ENCODE measurements at places on chromosomes 11 and 22.

DNA sequence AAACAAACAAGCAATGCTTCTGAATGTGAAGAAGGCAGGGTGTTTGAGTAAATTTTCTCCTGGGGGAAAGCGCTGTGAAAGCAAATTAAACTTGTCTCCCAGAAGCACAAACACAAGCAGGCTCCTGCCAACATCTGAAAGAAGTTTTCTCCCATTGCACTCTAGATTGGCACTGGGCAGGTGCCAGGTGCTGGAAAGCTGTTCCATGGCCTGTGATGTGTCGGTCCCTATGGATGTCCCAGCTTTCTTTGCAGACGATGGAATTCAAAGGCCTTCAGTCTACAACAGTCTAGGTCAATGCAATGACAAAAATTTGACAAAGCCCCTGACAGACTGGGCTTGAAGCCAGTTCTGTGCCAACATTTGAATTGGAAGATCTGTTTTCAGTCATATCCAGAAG lies 246.1 kb upstream of the NARS2 start:
- no peak for DNase-seq

GRCh38 chr11:66951927-66952337 lies 6.3 kb downstream of the PC start:
- no peak for DNase-seq

- no peak for DNase-seq
These were observed 813.7 kb upstream of the CNTN5 start for GRCh38 chr11:98207086-98207485.

DNA sequence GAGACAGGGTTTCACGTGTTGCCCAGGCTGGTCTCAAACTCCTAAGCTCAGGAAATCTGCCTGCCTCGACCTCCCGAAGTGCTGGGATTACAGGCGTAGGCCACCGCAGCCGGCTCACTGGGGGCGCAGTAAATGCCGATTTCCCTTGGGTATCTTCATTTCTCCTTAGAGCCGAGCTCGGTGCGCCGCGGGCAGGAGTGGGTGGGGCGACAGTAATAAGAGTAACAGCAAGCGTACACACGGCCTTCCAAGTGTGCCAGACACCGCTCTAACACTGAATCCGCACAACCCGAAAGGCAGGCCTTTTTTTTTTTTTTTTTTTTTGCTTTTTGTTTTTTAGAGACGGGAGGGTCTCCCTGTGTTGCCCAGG lies 500 bp upstream of the ADSL start:
- DNase-seq = peak; percentile 62

DNA sequence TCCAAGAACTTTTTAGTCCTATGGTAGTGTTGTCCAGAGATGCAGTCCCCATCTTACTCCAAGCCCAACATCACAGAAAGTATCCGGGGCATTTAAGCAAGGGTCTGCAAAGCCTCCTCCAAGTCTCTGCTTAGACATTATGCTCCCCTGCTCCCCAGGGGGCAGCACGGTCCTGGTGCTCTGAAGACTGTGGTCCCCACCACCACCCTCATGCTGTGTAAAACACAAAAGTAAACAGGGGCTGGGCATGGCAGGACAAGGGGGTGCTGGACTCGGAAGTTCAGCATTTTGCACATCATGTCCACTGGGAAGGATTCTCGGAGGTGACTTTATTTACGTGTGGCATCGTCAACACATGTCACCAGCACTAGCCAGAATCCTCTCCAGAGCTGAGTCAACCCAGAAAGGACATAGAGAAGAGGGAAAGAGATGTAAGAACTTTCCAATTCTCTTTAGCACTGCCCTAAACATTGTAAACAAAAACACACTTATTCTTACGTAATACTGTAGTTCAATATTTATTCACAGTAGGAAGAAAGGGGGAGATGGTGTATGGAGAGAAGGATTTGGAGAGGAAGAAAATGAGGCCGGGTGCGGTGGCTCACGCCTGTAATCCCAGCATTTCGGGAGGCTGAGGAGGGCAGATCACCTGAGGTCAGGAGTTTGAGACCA lies 37.7 kb downstream of the TCIRG1 start:
- DNase-seq = no peak

DNA sequence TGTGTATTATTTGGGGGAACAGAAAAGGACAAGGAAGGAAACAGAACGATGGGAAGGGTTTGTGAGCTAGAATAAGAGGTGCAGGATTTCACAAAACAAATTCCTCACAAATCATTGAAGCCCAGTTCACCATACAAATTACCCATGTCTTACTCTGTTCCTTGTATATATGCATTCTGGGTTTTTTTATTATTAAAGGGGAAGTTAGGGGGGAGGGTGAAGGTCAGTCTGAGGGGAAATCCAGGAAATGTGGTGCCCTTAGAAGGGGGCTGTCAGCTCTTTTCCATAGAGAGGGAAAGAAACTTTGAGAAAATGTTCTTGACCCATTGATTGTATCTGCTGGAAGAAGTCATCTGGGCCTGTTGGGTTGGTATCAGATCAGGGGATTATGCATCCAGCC lies 90.8 kb downstream of the RNF169 start:
- DNase-seq = no peak

DNA sequence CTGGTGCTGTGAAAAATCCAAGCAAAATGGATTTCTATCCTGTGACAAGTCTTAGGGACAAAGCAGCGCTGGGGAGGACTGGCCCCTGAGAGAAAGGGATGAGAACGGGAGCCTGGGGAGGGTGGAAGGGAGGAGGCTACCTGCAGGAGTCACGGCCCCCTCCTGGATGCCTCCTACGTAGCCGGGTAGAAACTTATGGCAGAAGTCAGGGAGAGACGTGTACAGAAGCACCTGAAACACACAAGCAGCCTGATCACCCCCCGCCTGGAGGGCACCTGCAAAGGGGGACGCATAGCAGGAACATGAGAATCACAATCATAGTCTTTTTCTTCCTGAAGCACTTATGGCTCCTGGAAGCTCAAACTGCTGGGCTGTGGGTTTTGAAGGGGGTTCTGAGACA lies 6.1 kb downstream of the DHCR7 start:
- no peak for DNase-seq

- DNase-seq = peak; percentile 80
These were observed 27.3 kb downstream of the ARHGEF17 start for GRCh38 chr11:73335204-73335923.

DNA sequence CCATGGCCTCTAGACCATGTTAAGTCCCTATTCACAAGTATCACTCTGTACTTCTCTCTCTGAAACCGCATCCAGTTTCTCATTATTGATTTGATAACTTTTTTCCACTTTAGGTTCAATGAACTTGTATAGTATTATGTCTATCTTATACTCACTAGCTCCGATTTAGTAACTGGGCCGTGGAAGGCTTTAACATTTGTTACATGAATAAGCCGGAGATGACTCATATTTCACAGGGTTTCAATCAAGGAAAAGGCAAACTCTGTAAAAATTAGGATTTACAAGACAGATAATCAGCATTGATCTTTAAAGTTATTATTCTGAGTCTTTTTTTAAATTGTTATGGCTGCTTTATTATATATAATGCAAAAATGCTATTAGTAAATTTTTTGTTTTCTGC lies 662.2 kb upstream of the CNTN5 start:
- DNase-seq = no peak

DNA sequence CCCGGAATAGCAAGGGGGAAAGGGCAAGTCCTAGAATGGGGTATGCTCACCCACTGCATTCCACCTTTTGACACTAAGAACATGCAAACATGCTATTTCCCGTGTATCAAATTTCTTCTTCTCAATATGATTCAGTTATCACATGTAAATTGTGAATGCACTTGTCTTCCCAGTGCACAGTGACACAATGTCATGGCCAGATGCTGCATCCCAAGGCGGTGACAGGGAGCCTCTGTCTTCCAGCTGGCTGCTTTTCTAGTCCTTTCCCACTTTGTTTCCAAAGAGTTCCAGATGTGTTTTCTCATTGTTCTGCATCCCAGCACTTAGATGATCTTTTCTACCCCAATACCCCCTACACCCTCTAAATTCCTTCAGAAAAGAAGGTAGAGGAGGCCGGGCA lies 12.4 kb downstream of the SLC25A18 start:
- no peak for DNase-seq

- no peak for DNase-seq
These were observed 412.4 kb upstream of the CADM1 start for GRCh38 chr11:115916608-115917007.

DNA sequence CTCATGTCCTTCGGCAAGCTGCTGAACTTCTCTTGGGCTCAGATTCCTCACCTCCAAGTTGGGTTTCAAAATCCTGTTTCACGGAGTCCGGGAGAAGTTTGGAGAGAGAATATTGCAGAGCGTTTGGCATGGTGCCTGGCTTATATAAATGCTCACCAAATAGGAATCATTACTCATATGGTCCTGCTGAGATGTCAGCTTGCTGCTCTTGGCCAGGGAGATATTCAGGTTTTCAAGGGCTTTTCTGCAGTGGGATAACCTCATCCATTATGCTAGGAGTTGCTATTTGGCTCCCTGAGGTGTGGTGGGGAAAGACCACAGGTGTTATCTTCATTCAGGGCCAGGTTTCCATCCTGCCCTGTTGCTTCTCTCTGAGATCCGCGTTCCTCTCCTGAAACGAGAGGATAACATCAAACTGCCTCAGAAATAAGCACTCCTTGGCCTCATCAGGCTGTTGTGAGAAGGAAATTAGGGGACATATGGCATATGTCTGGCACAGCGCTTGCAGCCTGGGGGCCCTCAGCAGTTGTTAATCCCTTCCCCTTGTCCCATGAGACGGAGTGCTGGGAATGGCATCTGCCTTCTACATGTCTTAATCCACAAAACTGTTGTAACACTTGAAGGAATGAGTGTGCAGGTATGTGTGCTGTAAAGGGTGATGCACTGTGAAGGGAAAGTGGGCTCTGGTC lies 29.9 kb upstream of the ACER3 start:
- DNase-seq = no peak

- DNase-seq = no peak
These were observed 1105.3 kb downstream of the LRRC4C start for GRCh38 chr11:40354121-40354520.

GRCh38 chr11:12770966-12771597 lies 96.9 kb downstream of the TEAD1 start:
- no peak for DNase-seq

Data from stimulated activated CD4-positive, alpha-beta T cell treated with anti-CD3 and anti-CD28 coated beads, Interleukin-12 subunit alpha, Interleukin-12 subunit beta, amount 100 ng/mL, for 4 hours (primary cell).